SK-N-SH treated with all-trans-retinoic acid at 6 μM for 48 hours (cell line): ENCODE measurements at places on chromosomes 12 and 14.

GRCh38 chr12:96486751-96487613 lies 2.4 kb upstream of the CFAP54 start:
- no peak for ATAC-seq

DNA sequence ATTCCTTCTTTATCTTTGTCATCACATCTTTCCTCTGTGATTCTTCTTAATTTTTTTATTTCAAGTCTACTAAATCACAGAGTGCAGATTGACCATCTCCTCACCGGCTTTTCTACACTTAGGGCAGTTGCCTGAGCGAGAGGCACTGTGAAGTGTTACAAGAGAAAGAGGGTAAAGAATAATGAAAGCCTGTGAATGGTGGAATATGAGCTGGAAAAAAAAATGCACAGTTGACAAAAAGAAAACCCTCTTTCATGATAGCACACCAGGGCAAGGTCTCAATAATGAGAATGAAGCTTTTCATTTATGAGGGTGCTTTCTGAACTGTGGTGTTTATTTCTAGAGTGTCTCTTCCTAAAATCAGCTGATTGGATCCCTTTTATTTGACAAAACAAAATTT lies 106.2 kb upstream of the PDE3A start:
- ATAC-seq = no peak

GRCh38 chr12:113853491-113853890 lies 112.6 kb downstream of the RBM19 start:
- ATAC-seq = no peak

GRCh38 chr12:132386926-132387497 lies 57.6 kb upstream of the GALNT9 start:
- ATAC-seq = no peak; the same call in 2 of the 3 replicates

DNA sequence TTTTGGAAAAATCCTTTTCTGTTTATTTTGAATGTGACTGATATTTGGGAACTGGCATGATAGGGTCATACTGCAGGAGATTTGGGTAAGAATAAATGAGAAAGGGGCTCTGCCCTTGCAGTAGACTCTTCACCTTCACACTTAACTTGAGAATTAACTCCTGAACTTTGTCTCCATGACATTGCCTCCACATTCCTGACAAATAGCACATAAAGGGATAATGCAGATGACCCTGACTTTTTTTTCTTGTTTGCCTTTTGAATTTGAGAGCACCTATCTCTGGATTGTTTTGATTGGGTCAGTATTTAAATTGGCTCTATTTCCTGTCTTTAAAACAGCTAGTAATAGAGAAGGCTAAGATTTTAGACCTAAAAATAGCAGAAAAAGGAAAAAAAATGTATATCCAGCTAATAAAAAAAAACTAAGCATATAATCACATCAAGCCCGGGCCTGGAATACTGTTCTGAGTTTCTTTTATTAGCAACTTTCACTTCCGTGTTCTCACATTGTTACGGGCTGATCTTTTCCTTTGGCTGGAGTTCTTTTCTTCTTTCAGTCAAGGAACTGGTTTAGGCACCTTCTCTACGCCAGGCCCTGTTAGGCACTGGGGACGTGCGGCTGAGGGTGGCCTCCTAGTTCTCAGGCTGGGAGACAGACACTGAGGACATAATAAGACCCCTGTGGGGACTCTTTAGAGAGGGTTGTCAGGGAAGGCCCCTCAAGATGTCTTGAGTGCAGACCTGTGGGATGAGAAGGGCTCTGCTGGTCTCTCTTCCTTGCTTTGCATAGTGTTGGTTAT lies 53.1 kb upstream of the GNPNAT1 start:
- ATAC-seq = peak; percentile 24; the same call in 2 of the 3 replicates

DNA sequence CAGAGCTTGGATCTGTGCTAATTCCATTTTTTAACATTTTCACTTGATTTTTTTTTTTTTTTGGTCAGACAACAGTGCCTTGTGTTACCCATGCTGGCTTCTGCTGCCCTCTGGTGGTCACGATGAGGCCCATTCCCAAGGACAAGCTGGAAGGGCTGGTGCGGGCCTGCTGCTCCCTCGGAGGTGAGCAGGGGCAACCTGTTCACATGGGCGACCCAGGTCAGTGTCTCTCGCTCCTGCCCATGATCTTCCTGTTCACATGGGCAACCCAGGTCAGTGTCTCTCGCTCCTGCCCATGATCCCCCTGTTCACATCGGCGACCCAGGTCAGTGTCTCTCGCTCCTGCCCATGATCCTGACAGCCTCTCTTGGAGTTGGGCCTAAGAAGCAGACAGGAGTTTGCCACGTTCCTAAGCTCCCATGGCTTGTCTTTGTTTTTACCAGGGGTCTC lies 59.4 kb downstream of the DGLUCY start:
- peak; percentile 87 for ATAC-seq

DNA sequence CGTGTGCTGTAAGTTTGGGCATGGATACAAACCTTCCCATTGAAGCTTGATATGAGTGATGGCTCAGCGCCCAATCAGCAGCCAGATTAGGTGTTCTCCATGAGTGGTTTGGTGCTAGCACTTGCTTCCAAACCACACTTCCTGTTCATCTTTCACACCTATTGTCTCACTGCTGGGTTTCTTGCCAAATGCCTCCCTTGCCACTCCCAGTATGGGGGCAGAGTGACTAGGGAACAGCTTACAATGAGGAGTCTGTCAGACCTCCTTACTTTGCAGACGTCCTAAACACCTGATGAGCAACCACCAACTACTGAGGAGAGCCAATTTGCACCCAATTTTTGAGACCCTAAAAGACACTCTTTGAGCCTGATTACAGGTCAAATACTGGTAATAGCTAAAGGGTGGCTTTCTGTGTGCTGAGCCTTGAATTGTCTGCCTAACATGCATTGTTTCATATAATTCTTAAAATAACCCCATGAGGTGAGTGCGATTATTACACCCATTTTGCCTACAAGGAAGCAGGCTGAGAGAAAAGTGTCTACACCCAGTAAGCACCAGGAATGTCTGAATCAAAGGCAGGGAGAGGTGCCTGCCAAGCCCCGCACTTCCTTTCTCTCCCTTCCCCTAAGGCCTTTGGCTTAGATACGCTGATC lies 48.4 kb upstream of the FOS start:
- peak; percentile 54 for ATAC-seq

- no peak for ATAC-seq
Measured at GRCh38 chr12:121801595-121802484, 2.0 kb upstream of the SETD1B start.

DNA sequence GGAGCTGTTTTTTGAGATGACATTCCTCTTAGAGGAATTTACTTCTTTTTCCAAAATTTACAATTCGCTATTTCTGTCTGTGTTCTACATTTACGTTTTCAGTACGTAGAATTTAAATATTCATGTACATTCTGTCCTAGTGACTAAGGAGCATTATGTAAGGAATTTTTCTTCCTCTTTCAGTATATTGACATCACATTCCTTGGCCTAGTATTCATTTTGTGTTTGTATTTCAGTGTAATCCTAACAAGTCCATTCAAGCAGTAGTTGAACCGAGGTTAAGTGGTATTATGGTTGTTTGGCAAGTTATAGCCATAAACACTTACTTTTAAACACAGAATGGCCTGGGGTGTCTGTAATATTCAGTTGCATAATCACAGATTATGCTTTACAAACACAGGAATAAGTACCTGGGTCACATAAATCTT lies 465.2 kb downstream of the PCNX1 start:
- peak; percentile 66 for ATAC-seq

DNA sequence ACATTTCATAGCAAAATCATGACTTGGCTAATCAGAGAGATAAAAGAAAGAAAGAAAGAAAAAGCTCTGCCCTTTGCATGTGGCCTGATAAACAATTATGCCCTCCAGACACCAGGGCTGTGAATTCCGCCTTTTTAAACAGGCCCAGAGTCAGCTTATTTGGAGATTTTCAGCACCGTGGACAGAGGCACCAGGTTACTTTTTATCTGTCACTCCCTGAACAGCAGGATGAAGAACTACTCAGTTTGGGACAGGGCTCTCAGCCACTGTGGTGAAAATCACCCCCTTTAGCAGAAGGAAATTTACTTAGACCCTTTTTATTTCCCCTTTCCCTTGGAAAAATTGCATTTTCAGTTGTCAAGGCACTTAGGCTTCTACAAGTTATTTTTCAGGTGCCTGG lies 359.9 kb downstream of the NRXN3 start:
- ATAC-seq = no peak

DNA sequence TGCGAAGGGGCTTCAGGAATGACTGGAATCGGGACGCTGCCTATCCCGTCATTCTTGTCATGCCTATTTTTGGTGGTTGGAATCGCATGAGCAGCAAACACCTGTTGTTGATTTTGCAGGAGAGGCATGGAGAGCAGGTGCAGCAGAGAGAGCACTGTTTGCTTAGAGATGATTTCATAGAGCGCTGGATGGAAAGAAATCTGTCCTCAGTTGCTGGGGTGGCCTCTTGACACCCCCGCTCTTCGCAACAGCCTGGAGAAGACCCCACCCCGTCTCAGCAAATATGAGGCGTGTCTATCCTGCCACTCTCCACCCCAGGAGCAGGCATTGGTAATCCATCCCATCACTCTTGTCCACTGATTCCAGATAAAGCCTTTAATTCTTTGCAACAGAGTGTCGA lies 19.3 kb upstream of the NCOR2 start:
- ATAC-seq = no peak

GRCh38 chr14:31897581-31898186 lies 179.4 kb upstream of the ARHGAP5 start:
- ATAC-seq = peak; percentile 64

- peak; percentile 87 for ATAC-seq
Measured at GRCh38 chr12:110937104-110937641, 16.8 kb upstream of the MYL2 start.

- ATAC-seq = peak; percentile 94
Measured at GRCh38 chr14:51442513-51443175, 202.6 kb downstream of the TMX1 start.

DNA sequence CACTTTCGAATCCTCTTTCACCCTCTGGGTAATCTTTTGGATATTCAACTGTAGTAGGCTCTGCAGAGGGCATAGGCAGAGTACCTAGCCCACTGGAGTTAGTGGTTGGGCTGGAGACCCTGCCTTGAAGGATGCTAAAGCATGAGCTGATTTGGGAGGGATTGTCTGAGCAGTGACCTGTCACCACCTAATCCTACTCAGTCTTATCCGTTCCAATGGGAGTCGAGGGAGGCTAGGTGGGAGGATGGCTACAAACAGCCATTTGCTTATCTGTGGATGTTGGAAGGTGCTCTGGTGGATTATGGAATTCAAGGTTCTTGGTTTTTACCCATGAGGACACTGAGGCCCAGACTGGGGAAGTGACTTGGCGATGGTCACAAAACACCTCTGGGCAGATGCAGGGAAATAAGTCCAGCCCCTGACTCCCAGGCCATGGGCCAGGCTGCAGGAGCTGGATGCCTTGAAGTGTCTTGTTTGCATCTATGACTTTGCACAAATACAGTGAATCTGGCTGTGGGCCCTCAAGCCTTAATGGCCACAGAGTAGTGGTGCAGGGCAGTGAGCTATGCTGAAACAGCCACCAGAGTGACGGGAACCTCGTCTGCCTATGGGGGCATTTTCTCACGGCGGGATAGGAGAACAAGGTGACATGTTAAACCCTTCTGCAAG lies 3.7 kb downstream of the KMT5A start:
- no peak for ATAC-seq

- ATAC-seq = peak; percentile 96
Measured at GRCh38 chr14:44945264-44945663, 16.5 kb downstream of the KLHL28 start.

DNA sequence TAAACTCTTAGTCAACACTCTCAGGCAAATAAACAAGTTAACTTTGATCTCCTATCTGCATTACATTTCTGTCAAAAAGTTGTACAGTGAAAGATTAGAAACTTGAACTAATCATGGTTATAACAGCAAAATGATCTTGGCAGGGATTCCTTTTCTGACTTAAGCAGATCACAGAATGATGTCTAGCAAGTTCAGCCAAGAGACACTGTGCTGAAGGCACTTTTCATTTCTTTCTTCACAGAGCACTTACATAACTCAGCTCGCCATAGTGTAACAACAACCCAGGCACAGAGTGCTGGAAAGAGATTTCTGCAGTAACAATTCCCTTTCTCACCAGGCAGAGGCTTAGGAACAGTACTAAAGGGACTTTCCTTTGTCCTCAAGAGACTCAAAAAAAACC lies 19.6 kb upstream of the CSRP2 start:
- ATAC-seq = peak; percentile 66

DNA sequence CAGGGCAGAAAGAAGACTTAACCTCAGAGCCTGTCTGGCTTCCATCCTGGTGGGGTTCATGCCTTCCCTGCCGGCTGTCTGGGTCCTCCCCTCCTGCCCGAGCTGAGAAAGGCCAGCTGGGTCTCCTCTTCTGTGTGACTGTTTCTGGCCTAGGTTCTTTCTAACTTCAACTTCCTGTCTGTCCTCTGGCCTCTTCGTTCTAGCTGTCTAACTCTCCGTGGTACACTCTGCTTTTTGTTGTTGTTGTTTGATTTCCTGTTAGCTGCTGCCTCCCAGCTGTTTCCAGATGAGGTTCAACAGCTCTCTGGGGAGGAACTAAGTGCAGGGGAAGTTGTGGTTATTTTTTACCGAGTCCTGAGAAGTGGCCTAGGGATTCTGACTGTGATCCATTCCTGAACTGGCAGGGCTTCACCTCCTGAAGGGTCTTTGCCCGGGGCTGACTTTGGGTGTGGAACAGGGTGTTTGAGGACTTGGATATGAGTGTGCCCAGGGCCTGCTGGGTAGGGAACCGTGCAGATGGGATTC lies 3.2 kb downstream of the MLXIP start:
- no peak for ATAC-seq

- ATAC-seq = no peak
Measured at GRCh38 chr12:22765421-22766130, 140.6 kb downstream of the ETNK1 start.

- no peak for ATAC-seq
Measured at GRCh38 chr14:59755409-59756135, 115.0 kb downstream of the RTN1 start.

- no peak for ATAC-seq
Measured at GRCh38 chr14:61201171-61201570, 80.0 kb downstream of the TMEM30B start.

GRCh38 chr14:92413379-92413778 lies 90.4 kb downstream of the SLC24A4 start:
- no peak for ATAC-seq

DNA sequence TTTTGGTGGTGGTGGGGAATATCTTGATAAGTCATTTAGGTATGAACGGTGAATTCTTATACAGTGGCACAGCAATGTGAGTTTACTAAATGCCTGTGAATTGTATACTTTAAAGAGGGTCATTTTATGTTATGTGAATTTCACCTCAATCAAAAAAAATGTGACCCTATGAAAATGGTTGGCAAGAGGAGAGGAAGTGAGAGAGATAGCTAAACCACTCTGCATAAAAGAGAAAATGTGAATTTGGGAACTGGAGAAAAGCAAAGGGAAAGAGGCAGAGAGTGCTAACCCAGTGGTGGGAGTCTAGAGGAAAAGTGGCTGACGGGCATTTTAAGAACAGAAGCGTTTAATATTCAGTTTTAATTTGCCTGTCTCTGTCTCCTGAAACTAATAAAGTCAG lies 93.8 kb downstream of the SLC38A6 start:
- no peak for ATAC-seq

DNA sequence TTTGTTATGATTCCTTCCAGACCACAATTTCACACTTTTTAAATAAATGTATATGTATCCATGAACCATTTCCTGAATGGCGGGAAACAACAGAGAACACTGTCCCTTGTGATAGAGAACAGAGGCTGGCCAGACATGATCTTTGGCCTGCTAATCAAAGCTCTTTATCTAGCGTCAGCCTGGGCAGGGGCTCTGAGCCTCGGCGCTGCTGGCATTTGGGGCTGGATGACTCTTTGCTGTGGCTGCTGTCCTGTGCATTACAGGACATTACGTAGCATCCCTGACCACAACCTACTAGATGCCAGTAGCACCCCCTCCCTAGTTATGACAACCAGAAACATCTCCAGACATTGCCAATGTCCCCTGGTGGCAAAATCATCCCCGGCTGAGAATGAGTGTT lies 77.7 kb downstream of the DNAH10 start:
- ATAC-seq = peak; percentile 34; the same call in 2 of the 3 replicates

GRCh38 chr12:89179245-89179644 lies 173.1 kb downstream of the DUSP6 start:
- ATAC-seq = no peak
